ENCODE measurements at places on chromosomes 12 and 14.

DNA sequence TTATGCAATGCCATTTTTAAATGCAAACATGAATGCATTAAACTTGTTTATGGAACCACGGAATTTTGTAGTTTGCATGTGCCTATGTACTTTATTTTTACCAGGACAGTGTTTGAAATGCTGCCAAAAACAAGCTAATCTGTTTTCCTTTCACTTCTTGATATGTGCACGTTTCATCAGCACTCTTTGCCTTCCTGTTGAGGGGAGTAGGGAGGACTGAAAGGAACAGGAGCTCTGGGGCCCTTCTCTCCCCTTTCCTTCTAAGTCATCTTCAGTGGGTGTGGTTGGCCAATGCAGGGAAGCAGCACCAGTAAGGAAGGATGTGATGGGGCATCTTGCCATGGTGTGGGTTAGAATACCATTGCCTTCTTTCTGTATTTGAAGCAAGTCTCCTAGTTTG lies 12.1 kb upstream of the PPP4R4 start:
- H3K27me3 ChIP-seq, result peaks cover 44% of the 10 kb centered on the region
- H3K4me1 ChIP-seq, result peaks cover 10% of the 10 kb centered on the region
- no peak overlapping the region for H3K27ac ChIP-seq
- H3K36me3 ChIP-seq, result no peaks in the 10 kb centered on the region

DNA sequence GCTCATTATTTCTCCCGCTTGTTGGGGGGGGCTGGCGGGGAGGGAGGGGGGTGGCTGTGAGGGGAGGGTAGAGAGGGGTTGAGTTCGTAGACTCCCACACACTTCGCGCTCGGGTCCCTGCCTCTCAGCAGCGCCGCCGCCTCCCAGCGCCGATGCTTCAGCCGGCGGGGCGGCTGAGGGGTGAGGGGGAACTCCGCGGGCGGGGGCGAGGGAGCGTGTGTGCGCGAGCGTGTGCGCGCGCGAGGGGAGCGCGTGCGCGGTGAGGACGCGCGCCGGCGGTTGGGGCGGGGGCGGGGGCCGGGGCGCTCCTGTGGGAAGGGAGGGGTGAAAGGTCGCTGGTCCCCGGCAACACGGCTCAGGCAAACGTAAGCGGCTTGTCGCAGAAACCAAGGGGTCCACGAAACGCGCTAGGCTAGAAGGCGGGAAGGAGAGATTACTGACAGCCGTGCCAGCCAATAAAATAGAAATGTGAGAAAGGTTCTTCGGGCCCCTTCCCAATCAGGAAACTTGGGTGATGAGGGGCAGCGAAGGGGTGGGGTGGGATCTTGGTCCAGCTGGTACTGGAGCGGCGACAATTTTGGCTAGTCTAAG lies 343 bp upstream of the NOVA1 start:
- DNase-seq, result peak; percentile 90
- H3K4me3 ChIP-seq, result peak overlapping the region; percentile 97
- peak overlapping the region; percentile 39 for H3K27ac ChIP-seq

GRCh38 chr12:1608713-1609119 lies 14.3 kb upstream of the FBXL14 start:
- peaks cover 33% of the 10 kb centered on the region for H3K4me1 ChIP-seq
- peaks cover 9% of the 10 kb centered on the region for H3K27me3 ChIP-seq
- no peaks in the 10 kb centered on the region for H3K36me3 ChIP-seq
- H3K4me3 ChIP-seq, result no peak overlapping the region
- DNase-seq, result no peak
- no peak overlapping the region for H3K27ac ChIP-seq

DNA sequence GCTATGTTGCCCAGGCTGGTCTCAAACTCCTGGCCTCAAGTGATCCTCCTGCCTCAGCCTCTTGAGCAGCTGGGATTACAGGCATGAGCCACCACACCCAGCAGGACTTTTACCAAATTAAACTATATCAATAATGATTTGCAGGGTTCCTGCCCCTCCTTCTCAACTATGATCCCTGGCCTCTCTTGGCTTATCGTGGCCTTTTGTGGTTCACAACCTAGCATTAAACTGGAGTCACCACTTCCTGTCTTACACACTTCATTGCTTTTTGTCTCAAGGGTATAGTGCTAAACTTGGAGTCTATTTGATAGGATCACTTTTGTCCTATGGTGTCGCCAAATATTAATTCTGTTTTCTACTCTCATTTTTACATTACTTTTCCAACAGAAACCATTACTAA lies 64.5 kb downstream of the SEC23A start:
- no peak overlapping the region for H3K4me3 ChIP-seq
- no peaks in the 10 kb centered on the region for H3K4me1 ChIP-seq
- H3K27me3 ChIP-seq, result no peaks in the 10 kb centered on the region
- H3K36me3 ChIP-seq, result peaks cover 23% of the 10 kb centered on the region
- no peak for DNase-seq

DNA sequence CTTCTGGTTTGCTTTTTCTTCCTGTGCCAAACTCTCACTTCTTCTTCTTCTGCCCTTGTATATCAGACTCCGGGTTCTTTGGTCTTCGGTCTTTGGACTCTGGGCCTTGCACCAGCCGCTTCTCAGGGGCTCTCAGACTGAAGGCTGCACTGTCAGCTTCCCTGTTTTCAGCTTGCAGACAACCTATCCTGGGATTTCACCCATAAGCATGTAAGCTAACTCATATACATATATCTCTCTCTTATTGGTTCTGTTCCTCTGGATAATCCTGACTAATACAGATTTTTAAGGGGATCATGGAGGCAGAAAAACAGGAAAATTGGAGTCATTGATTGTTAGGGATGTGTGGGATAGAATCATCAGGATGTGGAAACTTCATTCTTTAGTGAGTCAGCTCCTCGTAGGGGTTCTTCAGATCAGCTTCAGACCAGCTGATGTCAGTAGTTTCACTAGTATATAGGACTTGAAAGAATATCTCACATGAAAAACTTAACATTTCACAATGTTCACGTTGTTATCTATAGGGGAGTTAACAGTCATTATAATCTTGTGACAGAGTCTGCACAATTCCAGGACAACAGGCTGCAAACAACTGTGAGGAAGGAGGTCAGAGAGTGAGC lies 102.9 kb downstream of the RASSF9 start:
- H3K4me1 ChIP-seq, result no peaks in the 10 kb centered on the region
- no peaks in the 10 kb centered on the region for H3K36me3 ChIP-seq
- H3K4me3 ChIP-seq, result no peak overlapping the region
- H3K27me3 ChIP-seq, result no peaks in the 10 kb centered on the region
- DNase-seq, result no peak

DNA sequence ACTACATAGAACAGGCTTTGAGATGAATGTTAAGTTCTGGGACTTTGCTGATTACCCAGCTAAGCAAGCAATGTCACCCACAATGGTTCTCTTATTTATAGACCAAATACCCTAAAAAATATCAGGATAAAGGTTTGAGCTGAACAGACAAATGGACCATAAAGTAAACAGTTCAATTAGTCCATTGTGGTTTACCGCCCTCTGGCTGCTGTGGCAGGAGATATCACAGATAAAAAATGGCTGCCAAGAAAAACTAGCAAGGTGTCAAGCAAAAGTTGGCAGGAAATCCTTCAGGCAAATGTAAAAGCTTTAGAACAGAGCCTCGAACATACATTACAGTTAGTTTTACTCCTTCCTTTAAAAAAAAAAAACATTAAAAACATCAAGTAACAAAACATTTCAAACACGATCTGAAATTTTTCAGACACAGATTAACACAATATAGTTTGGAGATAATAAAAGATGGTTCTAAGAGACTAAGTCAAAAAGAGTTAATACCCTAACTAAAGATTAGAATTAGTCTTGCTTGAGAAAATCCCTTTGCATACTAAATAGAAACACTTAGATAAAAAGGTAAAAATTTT lies 41.3 kb downstream of the MED13L start:
- peaks cover 29% of the 10 kb centered on the region for H3K4me1 ChIP-seq
- H3K27ac ChIP-seq, result peak overlapping the region; percentile 4
- DNase-seq, result no peak
- H3K4me3 ChIP-seq, result no peak overlapping the region
- H3K36me3 ChIP-seq, result no peaks in the 10 kb centered on the region

DNA sequence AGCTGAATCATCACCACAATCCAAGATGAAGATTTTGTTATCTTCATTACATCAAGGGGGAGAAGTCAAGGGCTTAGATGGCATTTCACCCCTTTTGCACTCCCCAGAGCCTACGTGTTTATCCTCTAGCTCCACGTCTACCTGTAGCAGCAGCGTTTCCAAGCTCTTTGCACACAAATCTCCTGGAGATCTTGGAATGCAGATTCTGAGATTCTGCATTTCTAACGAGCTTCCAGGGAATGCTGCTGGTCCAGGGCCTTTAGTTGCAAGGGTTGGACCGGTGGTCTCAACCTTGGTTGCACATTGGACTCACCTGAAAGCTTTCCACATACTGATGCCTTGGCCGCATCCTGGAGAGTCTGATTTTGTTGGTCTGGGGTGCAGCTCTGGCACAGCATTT lies 49.5 kb upstream of the STON2 start:
- peaks cover 24% of the 10 kb centered on the region for H3K4me1 ChIP-seq
- no peak overlapping the region for H3K27ac ChIP-seq
- H3K36me3 ChIP-seq, result no peaks in the 10 kb centered on the region
- peaks cover 9% of the 10 kb centered on the region for H3K27me3 ChIP-seq
